Activated CD8-positive, alpha-beta T cell treated with anti-CD3 and anti-CD28 coated beads, Interleukin-2, amount 10 ng/mL, durations not matched to agents 7 days and 5 days (primary cell): ENCODE measurements at places on chromosomes 2 and 18.

DNA sequence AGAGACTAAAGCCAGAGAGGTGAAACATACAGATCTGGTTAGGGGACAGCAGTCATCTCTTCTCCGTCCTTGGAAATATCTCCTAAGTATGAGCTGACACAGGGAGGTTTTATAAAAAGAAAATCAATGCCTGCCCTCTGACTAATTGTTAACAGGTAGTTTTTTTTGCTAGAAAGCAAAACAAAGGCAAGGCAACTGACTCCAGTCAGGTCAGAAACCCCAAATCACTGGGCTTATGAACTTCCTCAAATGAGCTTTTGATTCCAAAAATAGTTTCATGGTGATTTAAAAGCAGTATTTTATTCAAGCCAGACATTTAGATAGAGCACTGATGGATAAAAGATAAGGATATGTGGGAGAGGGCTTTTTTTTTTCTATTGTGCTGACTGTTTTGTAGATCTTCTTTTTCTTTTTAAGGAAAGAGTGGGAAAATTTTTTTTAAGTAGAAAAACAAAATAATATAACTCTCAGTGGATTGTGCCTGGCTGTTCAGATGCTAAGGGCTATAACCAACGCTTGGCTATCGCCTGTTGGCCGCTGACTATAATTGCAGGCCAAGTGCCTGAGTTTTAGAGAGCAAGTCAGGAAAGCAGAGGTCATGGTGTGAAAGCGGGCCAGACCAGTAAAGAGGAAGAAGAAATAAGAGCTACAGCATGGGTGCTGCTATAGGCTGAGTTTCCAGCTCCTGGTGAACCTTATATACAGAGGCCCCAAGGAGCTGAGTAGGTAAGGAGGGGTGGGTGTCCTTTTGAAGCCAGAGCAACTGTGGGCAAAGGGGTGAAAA, 44.9 kb downstream of the MRPL35 start:
- no peak for DNase-seq

- DNase-seq, result no peak
These were observed 498.6 kb downstream of the EPHA4 start for GRCh38 chr2:221073326-221074049.

DNA sequence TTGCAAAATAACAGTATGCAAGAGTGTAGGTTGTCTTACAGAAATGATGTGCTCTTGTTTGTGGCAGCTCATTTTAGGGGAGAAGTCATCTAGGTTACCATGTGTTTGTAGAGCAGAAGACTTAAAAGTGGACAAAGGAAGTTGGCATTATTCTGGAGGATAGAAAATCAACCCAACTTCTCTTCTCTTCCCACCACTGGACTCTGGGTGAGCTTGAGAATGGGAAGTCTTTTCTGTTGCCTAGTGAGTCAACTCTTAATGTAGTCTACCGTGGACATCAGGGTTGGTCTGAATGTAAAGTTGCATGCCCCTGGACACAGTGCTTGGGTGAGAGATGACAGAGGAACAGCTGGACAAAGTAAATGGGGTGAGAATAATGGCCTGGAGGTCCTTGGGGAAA, 98.3 kb downstream of the FMNL2 start:
- DNase-seq, result no peak

DNA sequence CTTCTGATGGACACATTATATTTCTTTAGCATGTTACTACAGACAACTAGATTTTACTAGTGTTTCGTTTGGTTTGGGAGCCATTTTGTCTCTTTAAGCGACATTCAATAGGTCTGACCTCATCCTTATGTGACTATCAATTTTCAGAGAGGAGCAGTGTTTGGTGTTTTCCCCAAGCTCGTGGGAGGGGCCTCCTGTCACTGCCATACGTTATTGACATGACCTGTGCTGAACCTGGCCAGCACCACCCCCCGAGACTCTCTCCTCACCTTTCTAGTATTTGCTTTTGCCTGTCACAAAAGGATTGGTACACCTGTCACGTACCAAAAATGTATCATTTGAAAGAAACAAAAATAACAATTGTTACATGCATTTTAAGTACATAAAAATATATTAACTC, 69.3 kb downstream of the PSMG2 start:
- DNase-seq, result no peak

- no peak for DNase-seq
These were observed 370.3 kb downstream of the SETBP1 start for GRCh38 chr18:45050712-45051601.

GRCh38 chr18:57081899-57082298, 65.0 kb upstream of the BOD1L2 start:
- no peak for DNase-seq

- DNase-seq, result no peak
These were observed 44.0 kb downstream of the TCF7L1 start for GRCh38 chr2:85177031-85177824.

DNA sequence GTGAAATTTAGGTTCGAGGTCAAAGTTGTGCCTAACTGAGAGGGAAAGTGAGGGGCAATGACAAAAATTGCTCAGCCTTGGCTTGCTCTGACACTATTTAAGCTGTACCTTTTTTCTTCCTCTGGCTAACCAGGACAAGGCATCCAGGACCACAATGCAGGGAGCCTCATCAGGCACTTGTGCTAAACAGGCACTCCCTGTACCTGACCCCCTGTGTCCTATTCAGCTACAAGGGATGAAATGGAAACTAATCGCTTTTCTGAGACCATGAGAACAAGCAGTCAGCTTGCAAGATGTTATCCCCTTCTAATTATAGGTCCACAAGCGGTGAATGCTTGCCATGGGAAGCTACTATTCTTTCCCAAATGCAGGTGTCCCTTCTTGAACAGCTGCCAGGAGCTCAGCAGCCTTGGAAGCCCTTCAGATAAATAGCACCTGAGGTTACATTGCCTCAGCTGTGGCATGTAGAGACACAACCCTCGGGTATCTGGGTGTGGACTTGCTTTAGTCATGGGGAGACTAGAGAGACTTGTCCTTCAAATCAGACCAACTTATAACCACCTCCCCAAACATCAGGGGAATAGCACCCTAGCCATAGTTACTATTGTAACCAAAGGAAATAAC, 19.1 kb upstream of the ITGA6 start:
- no peak for DNase-seq

DNA sequence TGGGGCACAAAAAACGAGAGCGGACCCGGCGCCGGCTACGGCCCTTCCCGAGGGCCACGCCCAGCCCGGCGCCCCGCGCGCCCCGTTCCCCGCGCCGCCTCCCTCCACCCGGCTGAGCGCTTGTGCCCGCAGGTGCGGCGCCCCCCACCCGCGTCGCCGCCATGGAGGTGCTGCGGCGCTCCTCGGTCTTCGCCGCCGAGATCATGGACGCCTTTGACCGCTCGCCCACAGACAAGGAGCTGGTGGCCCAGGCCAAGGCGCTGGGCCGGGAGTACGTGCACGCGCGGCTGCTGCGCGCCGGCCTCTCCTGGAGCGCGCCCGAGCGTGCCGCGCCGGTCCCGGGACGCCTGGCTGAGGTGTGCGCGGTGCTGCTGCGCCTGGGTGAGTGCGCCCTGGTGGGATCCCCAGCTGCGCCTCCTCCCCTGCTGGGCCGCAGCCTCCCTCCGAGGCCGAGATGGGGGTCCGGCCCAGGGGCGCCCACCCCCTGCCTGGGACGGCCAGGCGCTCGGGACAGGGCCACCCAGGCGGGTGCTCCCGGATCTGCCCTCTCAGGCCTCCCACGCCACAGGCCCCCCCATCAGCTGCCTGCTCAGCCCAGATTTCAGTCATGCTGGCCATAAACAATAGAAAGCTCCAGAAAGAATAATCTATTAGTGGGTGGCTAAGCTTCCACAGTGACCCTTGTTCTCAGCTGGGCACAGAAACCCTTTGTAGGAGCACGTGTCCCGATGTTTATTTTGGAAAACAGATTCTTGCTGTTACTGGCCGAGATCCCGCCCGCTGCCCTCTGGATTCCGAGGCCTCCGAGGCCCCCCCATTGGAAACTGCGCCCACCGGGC, 997 bp downstream of the BOK start:
- no peak for DNase-seq

DNA sequence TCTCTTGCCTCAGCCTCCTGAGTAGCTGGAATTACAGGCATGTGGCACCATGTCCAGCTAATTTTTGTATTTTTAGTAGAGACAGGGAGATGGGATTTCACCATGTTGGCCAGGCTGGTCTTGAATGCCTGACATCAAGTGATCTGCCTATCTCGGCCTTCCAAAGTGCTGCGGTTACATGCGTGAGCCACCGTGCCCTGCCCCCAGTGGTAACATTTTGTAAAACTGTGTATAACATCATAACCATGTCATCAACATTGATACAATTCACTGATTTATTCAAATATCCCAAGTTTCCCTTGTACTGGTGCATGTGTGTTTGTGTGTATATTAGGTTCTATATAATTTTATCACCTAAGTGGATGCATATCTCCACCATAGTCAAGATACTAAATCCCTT, 70.0 kb downstream of the PDCL3 start:
- DNase-seq, result no peak

DNA sequence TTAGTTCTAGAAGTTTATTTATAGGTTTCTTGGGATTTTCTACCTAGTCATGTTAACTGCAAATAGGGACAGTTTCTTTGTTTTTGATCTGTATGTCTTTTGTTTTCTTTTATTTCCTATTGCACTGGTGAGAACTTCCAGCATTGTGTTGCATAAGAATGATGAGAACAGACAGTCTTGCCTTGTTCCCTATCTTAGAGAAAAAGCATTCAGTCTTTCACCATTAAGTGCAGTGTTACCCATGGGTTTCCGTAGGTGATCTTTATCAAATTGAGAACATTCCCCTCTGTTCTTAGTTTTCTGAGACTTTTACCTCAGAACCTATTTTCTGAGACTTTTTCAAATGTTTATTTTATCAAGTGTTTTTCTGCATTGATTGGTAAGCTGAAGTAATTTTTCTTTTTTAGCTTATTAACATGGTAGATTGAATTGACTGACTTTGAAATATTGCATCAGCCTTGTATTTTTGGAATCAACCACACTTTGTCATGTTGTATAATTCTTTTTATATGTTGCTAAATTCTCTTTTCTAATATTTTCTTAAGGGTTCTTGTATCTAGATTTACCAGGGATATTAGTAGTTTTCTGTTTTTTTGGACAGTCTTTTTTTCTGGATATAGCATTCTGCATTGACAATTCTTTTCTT, 17.2 kb downstream of the MFSD6 start:
- DNase-seq, result no peak

DNA sequence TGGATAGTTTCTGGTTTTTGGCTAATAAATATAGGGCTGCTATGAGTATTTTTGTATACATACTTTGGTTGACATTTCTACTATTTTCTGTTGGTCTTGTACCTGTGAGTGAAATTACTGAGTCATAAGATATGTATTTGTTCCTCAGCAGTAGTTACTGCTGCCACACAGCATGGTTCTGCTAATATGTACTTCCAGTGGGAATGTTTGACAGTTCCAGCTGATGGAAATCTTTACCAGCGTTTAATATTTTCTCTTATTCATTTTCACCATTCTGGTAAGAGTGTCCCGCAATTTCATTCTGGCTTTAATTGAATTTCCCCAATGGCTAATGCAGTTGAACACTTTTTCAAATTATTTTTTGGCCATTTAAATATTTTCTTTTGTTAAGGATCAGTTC, 57.9 kb upstream of the IL1R1 start:
- no peak for DNase-seq

DNA sequence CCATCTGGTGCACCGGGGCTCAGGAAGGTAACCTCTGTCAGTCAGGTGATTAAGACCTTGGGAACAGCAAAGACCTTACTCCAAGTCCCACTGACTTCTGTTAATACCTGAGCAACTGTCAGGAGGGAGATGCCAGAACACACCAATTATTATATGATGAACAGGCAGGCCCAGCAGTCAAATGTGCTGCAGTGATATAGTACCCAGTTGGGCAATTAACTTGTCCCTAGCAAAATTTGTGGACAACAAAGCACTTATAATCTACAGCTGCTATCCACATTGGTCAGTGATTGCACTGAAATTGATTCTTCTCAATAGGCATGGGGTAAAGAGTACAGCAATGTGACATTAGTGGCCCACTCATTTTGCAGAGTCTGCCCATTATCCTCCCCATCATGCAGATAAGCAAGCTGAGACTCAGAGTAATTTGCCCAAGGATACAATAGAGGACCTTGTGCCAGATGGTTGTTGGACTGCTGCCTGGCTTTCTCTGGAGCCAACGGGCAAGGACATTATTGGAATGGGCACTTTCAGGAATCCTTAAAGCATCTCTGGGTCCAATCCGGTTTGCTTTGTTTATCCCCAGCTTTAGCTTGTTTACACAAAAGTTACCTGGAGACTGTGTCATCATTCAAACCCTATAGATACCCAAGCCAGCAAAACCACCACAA, 147.6 kb downstream of the CCBE1 start:
- DNase-seq, result no peak

- DNase-seq, result no peak
These were observed 20.7 kb upstream of the SULT1C2 start for GRCh38 chr2:108268001-108268400.
